C1 segment of cervical spinal cord (tissue), 14 donors: ENCODE measurements at places on chromosomes 6 and 20.

DNA sequence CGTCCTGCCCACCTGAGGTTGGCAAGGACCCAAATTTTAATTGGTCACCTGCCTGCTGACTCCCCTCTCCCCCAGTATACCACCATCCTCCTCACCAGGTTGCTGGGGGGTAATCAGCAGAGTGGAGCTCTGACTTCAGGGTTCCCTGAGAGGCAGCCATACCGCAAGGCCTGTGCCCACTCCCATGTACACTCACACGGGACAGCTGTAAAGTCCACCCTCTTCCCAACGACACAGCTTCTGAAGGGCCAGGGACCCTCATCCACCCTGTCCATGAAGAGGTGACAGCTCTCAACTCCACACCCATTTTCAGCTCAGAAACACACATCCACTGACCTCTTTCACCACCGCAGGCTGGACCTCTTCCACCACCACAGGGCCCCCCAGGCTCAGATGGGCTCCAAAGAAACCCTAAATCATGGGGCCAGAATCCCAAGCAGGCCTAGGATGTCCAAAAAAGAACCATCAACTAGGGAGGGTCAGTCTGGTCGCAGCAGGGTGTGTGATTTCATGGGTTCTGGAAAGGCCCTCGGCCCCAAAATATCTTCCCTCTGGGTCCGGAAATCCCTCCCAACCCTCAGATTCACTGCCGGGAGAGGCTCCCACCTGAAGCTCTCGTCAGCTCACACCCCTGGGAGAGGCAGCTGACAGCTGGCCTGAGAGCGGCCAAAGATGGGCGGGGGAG is 30.0 kb downstream of the TFEB start:
- no peak for DNase-seq

DNA sequence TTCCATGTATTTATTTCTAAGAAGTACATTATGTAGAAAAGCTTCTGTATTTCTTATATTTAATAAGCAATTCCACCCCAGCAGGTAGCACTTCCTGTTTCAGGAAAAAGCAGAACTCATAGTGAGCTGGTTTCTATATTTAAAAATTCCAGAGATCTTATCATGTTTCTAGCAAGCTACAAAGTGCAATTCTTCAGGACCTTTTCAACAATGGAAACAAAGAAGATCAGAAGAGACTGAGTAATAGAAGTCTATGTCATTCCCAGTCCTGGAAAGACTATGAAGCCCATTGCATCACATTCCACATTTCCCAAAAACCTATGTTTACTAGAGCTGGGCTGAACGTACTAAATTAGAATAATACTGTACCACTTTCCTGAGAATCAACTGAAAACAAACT is 302.6 kb upstream of the NRSN1 start:
- DNase-seq: no peak

- no peak for DNase-seq
Observed at GRCh38 chr6:38148606-38149005, 329.1 kb downstream of the ZFAND3 start.

GRCh38 chr6:30565772-30566171 is 5.5 kb upstream of the ABCF1 start:
- no peak for DNase-seq

DNA sequence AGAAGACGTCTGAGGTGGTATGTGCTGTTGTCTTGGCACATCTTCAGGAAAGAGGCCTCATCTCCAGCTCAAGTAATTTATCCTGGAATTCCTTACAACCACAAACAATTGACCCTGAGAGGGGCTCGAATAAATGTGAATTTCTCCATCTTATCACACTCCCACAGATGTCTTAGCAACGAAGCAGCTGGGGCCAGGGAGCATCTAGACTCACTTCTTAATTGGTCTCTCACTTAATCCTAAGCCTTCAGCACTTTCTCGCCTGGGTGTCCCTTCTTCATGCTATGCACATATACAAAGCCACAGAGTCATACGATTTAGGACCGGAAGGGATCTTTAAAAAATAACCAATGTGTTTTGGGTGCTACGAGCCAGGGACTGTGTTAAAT is 27.1 kb downstream of the PCK1 start:
- no peak for DNase-seq

DNA sequence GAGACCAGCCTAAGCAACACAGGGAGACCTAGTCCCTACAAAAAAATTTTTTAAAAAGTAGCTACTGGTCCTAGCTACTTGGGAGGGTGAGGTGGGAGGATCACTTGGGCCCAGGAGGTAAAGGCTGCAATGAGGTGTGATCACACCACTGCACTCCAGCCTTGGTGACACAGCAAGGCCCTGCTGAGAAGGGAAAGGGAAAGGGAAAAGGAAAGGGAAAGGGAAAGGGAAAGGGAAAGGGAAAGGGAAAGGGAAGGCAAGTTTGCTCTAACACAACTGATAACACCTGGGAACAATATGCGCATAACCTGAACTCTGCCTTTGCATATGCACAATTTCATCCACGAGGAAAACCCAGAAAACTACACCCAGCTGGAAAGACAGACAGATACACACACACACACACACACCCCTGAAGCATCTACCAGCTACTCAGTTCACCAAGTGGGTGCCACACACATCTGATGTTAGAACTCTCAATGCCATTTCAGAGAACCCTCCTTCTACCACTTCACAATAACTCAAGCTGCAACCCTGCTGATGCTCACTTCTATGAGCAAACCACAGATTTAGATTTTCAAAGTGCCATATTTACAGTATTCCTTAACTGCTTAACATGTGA is 19.1 kb downstream of the B4GALT5 start:
- no peak for DNase-seq

- DNase-seq: no peak
Observed at GRCh38 chr6:2305951-2306350, 60.5 kb upstream of the GMDS start.

DNA sequence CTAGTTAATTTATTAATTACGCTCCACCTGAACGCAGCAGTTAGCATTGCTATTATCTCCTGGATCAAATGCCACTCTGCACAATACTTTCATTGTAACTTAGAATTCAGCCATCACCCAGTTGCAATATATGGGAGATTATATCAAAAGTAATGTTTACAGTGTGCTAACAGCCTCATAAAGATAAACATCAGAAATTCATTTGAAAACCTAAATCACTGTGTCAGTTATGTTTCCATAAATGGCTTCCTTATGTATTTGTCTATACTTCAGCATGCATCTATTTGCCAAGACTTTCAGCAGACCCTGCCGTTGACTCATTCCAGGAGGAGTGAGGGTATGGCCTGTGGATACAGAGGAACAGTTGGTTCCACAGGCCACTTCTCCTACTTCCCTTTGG is 300.1 kb downstream of the TFAP2B start:
- DNase-seq: no peak

- DNase-seq: no peak
Observed at GRCh38 chr6:118825661-118826060, 68.3 kb upstream of the ASF1A start.

DNA sequence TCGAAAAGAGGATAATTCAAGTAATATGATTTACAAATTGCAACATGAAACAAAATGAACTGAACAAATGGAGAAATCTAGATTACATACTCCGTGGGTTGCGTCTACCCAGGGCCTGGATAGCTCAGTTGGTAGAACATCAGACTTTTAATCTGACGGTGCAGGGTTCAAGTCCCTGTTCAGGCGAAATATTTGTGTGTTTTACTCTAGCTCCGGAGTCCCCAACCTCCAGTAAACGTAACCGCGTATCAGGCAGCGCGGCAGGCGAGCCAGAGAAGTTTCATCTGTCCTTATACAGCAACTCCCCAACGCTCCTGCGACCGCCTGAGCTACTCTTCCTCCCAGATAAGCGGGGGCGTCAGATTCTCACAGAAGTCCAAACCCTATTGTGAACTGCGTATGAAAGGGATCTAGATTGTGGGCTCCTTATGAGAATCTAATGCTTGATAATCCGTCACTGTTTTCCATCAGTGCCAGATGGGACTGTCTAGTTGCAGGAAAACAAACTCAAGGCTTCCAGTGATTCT is 176.1 kb downstream of the TRIM27 start:
- no peak for DNase-seq

DNA sequence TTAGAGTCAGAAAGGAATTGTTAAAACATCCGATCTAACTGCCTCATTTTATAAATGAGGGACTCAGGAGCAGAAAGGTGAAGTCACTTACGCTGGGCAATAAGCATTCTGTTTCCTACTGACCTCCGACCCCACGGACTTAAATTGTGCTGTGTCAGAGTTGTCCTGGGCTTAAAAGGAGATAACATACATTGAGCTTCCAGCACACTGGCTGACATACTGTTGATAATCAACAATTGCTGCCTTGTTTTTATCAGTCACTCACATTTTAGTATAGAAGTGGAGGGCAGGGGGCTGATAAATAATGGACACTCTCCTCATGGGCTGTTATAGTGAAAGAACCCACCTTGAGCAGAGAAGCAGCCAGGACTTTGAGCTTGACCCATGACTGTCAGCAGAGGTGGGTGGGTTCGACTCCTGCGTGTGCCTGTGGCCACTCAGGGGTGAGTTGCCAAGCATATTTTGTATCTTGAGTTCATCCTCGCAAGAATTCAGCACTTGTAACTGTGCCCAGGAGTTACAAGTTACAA is 166.5 kb upstream of the JARID2 start:
- DNase-seq: no peak
